DMS 273 treated with DMSO at 0.1 percent for 48 hours (cell line): ENCODE measurements at places on chromosomes 11 and 22.

GRCh38 chr11:14480716-14481115, 18.9 kb downstream of the COPB1 start:
- DNase-seq: no peak

GRCh38 chr11:108786281-108786990, 121.6 kb downstream of the DDX10 start:
- DNase-seq: no peak

DNA sequence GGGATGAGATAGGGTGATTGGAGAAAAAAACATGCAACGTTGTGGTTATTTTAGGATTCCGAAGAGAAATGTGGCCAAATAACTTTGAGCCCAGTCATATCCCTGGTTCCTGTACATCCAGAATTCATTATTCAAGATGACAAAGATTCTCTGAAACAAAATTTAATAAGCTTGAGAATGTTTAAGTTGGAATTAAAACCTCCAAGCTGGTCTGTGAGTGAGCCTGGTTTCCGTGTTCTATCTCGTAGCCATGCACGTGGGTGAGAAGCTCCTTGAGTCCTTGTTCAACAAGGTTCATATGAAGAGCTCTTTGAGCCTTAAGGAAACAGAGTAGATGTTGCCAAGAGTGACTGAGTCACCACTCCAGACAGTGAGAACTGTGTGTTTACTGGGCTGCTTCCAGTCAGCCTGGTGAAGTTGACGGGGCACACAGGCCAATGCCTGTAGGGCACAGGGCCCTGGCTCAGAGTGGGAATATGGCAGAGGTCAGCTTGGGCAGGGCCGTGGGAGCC, 206.5 kb downstream of the NAV2 start:
- no peak for DNase-seq

- DNase-seq: no peak
Observed at GRCh38 chr22:41181349-41182241, 23.5 kb upstream of the L3MBTL2 start.

- no peak for DNase-seq
Observed at GRCh38 chr11:114171257-114172054, 111.9 kb downstream of the ZBTB16 start.

- no peak for DNase-seq
Observed at GRCh38 chr11:46347637-46348311, 511 bp downstream of the DGKZ start.

DNA sequence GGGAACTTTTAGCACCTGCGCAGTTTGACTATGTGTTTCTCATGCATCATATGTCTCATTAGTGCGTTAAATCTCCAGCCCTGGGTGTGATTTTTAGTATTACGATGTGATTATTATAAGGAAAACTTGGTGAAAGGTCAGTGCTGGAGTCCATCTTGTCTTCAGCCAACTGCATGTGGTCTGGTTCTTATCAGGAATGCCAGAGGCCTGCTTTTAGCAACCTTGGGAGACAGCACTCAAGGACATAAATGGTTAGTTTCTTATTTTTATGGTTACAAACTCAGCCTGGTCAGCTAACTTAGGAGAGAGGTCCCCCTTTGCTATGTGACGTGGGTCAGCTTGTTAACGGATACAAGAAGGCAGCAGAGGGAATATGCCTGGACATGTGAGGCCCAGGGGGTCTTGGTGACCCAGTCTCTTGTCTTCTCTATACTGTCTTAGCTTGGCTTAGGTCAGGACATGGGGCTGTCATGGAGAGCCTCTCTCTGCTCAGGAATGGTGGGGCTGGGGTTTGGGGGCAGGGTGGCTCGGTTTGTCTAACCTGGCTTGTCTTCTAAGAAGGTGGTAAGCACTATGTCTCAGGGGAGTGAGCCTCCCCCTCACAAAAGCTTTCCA, 21.5 kb downstream of the KCTD21 start:
- DNase-seq: no peak

GRCh38 chr22:22935546-22936157, 48.0 kb downstream of the IGLL5 start:
- DNase-seq: no peak

GRCh38 chr11:67351275-67352005, 1.9 kb downstream of the POLD4 start:
- DNase-seq: no peak

DNA sequence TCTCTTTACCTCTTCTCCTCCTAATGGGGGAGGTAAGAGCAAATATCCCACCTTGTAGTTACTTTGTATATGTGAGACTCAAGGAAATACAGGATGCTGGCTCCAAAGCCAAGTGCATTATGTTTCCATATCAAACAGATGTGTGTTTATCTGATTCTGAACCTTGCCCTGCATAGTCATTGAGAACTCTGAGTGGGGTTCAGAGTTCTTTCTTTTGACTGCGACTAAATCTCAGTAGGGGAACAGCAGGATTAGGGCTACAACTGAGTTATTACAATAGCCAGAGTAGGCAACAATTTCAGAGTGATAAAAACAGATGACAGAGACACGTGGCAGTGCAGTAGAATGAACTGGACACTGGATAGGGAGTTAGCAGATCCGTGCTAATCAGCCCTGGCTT, 34.1 kb upstream of the TLCD5 start:
- no peak for DNase-seq

DNA sequence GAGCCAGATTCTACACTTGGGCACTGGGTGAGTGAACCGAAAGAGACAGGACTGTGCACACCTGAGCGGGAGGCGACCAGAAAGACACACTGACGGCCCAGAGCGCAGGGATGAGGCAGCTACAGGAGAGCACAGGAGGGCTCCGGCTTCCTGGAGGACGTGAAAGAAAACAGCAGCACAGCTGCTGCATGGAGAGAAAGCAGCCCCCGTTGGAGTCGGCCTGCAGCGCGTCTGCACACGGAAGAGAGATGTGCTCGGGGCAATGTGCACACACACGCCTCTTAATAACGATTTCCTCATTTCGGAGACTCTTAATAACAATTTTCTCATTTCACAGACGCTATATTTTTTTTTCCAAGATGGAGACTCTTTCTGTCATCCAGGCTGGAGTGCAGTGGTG, 160.4 kb downstream of the CTTN start:
- no peak for DNase-seq

DNA sequence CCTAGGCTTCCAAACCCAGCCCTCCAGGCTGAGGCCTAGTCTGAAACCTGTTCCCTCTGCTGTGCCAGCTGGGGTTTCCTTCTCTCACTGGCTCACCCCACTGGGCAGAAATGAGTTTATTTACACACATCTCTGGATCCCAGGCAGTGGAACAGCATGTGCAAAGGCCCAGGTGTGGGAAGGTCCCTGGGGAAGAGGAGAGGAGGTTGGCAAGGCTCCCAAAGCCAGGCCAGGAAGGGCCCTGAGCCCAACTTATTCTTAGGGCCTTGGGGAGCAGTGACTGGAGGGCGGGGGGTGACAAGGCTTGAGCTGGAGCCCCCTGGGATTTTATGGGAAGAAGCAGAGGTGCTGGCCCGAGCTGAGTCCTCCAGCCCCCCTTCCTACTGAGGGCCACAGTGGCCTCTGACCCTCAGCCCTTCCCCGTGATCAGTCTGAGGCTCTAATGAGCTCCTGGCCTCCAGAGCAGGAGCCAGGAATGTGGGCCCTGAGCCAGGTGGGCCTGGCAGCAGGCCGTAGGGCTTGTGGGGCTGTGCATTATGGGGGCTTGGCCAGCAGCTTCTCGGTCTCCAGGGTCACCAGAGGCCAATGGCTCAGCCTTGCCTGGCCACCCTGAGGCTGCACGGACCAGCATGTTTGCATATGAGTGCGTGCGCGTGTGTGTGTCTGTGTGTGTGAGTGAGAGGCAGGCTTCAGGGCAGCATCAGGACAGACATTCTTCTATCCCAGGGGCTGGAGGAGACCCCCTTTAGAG, 2.9 kb downstream of the MYO7A start:
- no peak for DNase-seq

DNA sequence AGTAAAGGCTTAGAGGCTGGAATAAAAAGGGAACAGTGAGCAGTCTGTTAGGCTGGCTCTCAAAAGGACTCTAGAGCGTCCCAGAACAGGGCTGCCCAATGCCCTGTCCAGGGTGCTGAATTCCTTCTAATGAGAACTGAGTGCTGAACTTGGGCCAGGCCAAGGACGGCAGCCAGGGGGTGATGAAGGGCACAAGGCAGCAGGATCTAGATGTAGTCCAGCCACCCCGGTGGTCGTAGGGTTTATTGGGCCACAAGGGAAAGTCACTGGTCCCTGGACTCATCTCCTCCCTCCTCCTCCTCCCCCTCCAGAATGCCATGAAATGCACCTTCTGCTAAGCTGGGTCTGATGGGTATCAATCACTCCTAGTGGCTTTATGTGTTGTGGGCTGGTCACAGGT, 19.2 kb downstream of the NPTXR start:
- no peak for DNase-seq

DNA sequence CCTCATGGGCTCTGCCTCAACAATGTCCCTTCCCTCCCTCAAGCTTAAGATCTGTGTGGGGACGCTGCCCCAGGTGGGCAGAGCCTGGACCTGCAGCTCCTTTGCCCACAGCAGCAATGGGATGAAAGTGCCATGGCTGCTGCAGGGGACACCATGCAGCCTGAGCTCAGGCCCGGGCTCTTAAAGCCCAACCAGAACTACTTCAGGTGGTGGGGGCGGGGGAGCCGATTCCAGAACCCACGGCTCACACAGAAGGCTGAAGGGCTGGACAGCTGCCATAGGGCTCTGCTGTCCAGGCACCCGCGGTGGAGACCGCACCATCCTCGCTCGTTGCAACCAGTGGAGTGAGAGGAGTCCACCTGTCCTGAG, 12.5 kb downstream of the CHID1 start:
- no peak for DNase-seq

DNA sequence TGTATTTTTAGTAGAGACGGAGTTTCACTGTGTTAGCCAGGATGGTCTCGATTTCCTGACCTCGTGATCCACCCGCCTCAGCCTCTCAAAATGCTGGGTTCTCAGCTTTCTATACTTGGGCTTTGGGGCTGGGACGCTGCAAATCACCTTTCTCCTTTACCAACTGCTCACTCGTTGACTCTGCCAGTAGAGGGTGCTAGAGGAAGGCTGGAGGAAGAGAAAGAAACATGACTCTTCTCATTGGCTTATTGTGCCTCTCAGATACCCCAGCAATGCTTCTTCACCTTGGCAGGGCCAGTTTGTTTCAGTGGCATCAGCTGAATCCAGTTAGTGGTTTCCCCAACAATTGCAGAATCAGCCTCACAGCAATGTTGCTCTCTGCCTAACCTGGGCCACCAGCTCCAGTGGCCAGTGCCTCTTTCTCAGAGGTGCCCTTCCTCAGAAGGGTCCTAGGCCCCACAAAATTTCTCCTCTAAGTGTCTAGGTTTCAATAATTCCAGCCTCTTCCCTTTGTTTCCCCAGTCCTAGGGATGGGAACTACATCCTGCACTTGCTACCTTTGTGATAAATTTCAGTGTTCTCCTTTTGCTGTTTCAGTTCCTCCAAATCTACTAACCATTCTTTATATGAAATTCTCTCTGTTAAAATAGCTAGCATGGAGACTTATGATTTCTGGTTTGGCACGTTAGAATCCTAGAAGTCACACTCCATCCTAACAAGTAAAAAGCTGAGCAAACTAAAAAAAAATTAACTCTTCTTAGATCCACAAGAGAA, 71.5 kb upstream of the VSTM5 start:
- no peak for DNase-seq

DNA sequence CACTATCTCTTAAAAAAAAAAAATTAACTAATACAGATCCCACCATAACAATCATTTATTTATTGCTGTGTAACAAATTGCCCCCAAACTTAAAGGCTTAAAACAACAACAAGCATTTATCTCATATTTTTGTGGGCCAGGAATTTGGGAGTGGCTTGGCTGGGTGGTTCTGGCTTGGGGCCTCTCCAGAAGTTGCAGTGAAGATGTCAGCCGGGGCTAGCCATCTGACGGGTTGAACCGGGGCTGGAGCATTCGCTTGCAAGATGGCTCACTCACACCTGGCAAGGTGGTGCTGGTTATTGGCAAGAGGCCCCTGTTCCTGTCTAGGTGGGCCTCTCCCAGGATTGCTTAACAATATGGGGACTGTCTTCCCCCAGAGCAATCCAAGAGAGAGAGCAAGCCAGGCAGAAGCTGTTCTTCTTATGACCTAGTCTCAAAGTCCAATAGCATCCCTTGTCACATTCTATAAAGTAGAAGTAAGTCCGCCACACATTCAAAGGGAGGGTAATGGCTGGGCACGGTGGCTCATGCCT, 29.5 kb downstream of the ACO2 start:
- no peak for DNase-seq

GRCh38 chr22:50524676-50525103, 708 bp downstream of the SCO2 start:
- no peak for DNase-seq

GRCh38 chr11:115696563-115696962, 192.3 kb upstream of the CADM1 start:
- DNase-seq: no peak

GRCh38 chr22:48173061-48173772, 1410.8 kb downstream of the TBC1D22A start:
- DNase-seq: no peak

DNA sequence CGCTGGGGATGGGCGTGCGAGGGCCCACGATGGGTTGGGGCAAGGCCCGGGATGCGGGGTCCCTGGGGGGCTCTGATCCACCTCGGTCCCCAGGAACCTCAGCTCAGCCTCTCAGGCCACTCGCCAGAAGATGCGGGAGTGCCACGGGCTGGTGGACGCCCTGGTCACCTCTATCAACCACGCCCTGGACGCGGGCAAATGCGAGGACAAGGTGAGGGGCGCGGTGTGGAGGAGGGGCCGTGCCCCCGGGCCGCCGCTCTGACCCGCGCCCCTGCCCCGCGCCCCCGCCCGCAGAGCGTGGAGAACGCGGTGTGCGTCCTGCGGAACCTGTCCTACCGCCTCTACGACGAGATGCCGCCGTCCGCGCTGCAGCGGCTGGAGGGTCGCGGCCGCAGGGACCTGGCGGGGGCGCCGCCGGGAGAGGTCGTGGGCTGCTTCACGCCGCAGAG, 6.3 kb downstream of the PKP3 start:
- no peak for DNase-seq

GRCh38 chr22:42648368-42649245, 585 bp downstream of the CYB5R3 start:
- no peak for DNase-seq

- DNase-seq: no peak
Observed at GRCh38 chr11:65279741-65280440, 18.1 kb downstream of the POLA2 start.

GRCh38 chr22:35377735-35378134, 3.2 kb upstream of the HMOX1 start:
- DNase-seq: no peak

DNA sequence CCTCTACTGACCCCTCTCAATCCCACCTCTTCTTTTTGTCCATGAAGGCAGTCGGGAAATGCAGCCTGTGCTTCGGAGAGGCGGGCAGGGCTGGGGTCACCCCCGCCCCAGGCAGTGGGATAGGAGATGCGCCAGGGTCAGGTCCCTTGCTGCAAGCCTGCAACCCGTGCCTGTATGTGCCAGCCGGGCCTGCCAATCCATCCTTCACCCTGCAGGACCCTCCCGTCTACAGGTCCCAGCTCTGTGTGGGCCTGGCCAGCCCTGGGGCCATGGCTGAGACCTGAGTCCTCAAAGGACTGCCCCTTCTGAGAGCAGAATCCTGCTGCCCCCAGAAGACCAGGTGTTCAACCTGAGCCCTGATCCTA, 10.9 kb downstream of the ASCL2 start:
- no peak for DNase-seq

GRCh38 chr11:64235437-64236161, 1.2 kb downstream of the VEGFB start:
- no peak for DNase-seq

- no peak for DNase-seq
Observed at GRCh38 chr11:113114705-113115027, 153.4 kb downstream of the NCAM1 start.
